Upper lobe of right lung (tissue), 1 donor: ENCODE measurements at places on chromosomes 13 and 19.

DNA sequence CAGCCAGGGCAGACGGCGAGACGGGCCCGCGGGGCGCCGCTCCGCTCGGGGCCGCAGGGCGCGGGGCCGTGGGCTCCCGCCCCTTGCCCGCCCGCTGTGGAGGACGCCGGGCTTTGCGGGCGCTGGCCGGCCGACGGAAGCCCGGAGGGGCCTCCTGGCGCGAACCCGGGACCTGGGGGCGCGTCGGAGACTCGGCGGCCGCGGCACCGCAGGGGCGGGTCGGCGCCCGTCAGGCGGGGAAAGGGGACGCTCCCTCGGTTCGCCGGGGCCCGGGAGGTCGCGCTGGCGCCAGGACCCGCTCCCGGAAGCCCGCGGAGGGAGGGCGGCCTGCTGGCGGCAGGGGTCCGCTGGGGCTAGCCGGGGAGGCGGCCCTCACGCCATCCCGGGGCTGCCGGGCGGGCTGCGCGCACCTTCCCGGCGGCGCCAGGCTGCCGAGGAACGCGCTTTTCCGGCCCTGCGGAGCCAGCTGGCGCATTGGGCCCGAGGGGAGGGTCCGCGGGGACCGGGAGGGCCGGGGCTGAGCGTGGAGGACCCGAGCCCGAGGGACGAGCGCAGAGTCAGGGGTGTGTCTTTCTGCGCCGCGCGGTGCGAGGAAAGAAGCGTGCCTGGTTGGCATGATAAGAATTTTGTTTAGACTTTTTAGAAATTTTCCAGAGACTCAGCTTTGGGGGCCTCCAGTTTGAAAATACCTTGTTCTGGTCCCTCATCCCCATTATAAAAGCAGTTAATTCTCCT, 511 bp downstream of the GARRE1 start:
- DNase-seq = peak; percentile 84

DNA sequence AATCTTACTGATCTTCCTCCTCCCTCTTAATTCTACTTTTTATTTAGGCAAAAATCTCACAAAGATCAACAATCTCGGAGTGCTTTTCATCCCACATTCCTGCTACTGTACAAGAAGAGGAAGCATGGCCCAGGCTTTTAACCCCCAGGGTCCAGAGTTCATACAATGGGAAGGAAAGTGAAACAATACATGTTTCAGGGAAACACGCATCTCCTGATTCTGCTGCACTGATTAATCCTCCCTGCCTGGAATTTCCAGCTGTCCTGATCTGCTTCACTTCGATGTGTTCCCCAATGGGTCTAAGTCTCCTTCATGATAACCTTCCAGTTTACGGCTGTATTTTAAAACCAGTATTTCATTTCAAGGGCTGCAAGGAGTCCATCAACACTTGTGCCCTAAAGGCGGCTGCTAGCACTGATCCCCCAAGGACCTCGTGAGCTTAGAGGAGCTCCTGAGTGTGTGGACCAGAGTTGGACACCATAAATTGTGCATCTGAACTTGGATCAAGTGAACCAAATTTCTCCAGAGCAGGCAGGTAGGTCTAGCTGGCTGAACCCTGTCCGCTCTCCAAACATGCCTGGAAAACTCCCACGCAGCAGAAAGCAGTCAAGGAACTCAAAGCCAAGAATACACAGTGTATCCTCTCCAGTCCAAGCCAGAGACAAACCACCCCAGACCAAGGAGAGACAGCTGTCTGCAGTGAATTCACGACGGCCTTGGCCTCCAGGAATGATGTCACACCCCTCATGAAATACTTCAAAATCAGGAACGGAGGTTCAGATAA, 44.3 kb downstream of the COL4A1 start:
- no peak for DNase-seq

DNA sequence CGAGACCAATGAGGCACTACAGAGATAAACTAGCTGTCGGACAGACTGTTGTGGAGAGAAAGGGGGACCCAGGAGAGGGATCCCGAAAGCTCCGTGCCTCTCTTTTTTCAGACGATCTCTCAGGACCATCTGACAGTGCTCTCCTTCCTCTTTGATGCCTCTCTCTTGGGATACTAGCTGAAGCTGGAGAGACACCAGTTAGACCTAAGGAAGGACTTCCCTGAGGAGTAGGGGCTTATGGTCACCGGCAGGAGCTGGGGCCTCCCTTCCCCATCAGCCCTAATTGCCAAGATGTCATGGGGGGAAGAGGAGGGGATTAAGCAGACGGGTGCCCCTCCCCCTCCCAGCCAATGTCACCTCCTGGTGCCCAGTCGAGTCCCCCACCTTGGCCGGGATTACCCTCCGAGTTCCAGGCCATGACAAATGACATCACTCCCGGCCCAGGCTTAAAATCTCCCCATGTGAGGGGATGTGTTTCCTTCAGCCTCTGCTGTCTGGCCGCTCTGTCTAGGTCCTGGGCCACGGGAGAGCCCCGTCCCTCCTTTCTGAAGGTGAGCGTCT, at the start of gene CRX:
TSS of gene CRX (plus strand) at position 478 of the 561 bp plus-strand sequence. CDS start 12,507 bp downstream, outside the sequence.
- DNase-seq = no peak

GRCh38 chr19:48330012-48330681, 4.8 kb downstream of the EMP3 start:
- DNase-seq = peak; percentile 90

DNA sequence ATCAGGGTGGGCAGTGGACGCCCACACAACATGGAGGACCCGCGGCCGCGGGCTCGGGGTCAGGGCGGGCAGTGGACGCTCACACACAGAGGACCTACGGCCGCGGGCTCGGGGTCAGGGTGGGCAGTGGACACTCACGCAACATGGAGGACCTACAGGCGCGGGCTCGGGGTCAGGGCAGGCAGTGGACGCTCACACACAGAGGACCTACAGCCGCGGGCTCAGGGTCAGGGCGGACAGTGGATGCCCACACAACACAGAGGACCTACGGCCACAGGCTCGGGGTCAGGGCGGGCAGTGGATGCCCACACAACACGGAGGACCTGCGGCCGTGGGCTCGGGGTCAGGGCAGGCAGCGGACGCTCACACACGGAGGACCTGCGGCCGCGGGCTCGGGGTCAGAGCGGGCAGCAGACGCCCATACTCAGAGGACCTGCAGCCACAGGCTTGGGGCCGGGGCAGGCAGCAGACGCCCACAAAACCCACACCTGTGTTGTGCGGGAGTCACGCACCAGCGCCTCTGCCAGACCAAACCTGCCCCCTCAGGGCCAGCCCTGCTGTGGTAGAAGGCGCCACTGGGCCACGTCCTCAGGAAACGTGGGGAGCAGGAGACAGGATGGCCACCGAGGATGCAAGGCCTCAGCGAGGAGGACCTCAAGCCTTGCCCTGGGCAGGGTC, 27.6 kb upstream of the C13orf46 start:
- no peak for DNase-seq

DNA sequence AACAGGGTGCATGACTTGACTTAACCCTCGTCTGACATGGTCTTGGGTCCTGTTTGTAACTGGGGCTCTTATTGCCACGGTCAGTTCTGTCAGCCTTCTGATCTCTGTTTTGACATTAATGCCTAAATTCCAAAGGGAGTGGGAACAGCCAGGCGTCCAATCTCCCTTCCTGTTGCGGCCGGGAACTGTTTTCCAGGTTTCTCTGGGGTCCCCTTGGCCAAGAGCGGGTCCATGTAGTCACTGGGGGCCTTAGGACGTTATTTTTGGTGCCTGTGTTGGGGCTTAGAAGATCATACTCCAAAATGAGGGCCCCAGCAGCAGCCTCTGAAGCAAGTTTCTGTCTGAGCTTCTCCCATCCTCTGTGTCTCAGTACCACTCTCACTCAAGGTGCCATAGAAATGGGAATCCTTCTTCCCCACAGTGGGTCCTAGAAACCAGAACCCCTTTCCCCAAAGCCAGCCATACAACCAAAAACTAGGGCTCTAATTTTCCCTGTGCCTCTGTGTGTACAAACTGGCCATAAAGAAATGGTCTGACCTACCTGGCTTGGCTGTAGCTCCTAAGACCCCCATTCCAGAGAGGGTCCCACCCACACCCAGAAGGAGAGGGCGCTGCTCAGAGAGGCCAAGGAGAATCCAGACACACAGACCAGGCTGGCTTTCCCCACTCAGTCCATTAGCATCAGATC, 50.4 kb downstream of the C13orf46 start:
- no peak for DNase-seq

GRCh38 chr13:28954810-28955209, 134.7 kb downstream of the MTUS2 start:
- DNase-seq = no peak

GRCh38 chr13:28761586-28761985, 42.8 kb upstream of the SLC46A3 start:
- no peak for DNase-seq

DNA sequence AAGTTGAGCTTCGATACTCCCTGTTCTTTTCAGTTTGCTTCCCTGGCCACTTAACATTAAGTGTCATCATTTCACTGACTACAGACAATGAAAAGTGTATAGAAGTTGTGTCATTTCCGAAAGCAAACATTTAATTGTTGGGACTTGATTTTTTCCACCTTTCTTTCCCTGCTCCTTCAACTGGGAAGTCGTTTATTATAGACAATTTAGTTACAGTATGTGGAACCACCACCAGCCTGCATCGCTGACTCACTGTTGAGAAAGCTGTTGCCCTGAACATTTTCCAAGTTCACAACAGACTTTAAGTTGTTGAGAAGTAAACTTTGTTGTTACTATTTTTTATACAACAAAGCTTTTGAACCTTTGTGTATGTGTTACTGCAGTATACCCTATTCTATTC, 788.4 kb upstream of the PRR20A start:
- no peak for DNase-seq

DNA sequence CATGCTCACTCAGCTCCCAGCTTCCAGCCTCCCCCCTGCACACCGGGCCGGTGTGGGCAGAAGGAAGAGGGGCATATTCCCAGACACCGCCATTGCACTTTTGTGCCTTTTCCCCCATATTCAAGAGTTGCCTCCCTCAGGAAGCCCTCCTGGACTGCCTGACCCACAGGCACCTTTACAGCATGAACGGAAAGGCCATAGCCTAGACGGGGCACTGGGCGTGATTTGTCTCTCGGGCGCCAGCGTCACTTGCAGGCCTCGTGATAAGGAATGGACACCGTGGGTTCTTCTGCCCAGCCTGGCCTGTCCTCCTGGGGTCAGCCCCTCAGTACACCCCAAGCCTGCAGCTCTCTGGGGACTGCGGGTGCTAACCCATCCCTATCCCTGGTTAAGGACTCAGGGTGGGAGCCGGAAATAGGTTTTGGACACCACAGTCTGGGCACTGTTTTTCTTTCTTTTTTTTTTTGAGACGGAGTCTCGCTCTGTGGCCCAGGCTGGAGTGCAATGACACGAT, 933 bp upstream of the UQCR11 start:
- DNase-seq = no peak

DNA sequence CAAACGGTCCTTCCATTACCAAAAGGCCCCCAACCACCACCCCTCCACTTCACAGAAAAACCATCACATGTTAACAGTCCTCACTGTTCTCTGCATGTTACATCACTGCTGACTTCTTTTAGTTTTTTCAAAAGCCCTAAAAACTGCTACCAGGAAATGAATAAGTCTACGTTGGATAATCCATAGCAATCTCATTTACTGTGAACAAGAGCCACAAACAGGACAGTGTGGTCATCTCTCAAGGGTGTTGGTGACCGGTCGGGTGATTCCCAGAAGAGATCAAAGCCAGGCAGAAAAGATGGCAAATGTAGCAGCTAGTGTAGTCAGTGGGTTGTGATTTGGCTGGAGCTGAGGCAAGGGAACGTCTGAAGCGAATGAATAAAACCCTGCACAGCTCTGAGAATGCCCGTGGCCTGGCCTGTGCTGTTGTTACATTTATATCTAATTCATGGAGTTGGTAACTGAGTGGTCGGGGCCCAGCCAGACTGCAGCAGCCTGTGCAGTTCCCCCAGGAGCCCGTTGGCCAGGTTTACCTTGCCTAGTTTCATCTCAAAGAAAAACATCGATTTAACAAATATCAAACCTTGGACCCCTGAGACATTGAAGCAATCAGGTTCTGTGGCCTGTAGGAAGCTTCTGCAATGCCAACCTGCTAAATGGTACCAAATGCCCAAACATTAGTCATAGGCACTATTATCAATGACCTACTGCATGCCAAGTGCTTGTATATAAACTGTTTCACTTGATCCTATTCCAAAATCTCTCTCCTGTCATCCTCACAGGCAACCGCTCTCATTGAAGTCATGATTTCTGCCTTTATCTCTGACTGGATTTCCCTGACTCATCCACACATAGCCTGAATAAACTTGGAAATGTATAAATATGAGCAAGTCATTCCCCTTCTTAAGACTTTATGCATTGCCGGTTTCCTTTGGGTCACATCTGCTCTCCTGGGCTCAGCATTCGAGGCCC, 153.8 kb upstream of the SERP2 start:
- no peak for DNase-seq

GRCh38 chr19:540867-541637, 2.8 kb upstream of the GZMM start:
- no peak for DNase-seq

DNA sequence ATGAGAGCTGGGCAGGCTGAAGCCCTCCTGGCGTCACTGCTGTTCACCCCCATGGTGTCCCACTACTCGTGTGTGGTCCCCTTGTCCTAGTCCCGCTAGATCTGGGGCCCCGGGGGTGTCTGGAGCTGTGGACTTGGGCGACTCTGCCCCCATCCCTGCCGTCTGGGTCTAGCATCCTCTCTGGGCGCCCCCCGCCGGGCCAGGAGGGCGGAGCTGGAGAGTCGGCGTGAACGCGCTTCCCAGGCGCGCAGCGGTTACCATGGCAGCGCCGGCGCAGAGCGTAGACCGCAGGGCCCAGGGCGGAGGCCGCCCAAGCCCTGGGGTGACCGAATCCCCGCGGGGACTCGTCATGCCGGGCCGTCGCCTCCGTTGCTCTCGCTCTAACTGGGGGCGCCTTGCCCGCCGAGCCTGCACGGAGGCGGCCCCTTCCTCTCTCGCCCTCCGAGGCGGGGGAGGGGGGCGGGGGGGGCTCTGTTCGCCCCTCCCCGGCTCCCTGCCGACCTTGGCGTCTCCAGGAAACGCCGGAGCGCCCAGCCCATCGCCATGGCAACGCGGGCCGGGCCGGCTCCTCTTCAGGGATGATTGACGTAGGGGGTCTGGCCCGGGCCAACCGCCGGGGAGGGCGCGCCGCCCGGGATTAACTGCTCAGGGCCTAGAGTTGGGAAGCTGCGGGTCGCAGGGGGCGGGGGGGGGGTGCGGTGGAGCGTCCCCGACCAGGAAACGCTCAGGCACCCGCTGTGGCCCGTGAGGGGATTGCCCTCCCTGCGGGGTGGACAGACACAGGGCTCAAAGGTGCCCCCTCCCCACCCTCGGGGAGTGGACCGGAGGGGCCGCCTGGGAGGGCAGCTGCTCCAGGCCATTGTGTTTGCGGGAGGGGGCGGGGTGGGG, 8.9 kb downstream of the ISYNA1 start:
- DNase-seq = peak; percentile 84
